CD4-positive, alpha-beta T cell treated with Interleukin-1 beta for 1 hour (primary cell): ENCODE measurements at places on chromosomes 6 and 20.

GRCh38 chr20:53382263-53382844 lies 211.3 kb downstream of the ZNF217 start:
- no peak for DNase-seq

GRCh38 chr6:4108561-4109093 lies 26.7 kb downstream of the ECI2 start:
- DNase-seq, result no peak

DNA sequence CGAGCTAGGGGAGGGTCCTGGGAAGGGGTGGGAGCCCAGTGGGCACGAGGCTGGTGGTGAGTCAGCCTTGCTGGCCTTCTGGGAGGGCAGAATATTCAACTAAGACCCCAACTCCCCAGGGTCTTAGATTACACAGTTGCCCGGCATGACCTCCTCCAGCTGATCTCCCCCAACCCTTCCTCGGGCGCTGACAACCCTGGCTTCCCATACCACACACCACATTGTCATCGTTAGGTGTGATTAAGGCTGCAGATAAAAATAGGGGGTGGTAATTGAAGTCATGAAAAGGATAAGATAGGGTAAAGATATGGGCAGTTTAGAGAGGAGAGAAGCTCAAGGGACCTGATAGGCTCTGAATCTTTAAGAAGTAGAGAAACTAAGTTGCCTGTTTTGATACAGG lies 10.5 kb downstream of the CDC40 start:
- no peak for DNase-seq

GRCh38 chr6:168060521-168060931 lies 18.5 kb downstream of the FRMD1 start:
- DNase-seq, result no peak

DNA sequence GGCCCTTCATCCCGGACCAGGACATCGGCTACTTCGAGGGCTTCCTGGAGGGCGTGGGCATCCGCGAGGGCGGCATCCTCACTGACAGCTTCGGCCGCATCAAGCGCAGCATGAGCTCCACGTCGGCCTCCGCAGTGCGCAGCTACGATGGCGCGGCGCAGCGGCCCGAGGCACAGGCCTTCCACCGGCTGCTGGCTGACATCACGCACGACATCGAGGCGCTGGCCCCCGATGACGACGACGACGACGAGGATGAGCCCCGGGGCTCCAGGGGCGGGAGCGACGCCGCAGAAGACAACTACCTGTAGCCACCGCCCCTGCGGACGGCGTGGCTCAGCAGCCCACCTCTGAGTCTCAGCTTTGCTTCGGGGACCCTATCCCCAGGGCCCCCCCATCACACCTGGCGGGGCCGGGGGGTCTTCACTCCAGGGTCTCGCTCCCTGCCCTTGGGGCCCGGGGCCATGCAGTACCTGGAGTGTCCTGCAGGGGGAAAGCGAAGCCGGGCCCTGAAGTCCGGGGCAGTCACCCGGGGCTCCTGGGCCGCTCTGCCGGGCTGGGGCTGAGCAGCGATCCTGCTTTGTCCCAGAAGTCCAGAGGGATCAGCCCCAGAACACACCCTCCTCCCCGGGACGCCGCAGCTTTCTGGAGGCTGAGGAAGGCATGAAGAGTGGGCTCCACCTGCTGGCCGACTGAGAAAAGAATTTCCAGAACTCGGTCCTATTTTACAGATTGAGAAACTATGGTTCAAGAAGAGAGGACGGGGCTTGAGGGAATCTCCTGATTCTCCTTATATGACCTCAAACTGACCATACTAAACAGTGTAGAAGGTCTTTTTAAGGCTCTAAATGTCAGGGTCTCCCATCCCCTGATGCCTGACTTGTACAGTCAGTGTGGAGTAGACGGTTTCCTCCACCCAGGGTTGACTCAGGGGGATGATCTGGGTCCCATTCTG lies 20.8 kb upstream of the HCK start:
- peak; percentile 52 for DNase-seq

- DNase-seq, result no peak
Observed at GRCh38 chr6:112923940-112924587, 576.9 kb downstream of the RFPL4B start.

- DNase-seq, result no peak
Observed at GRCh38 chr6:35681298-35681697, 7.4 kb downstream of the FKBP5 start.

DNA sequence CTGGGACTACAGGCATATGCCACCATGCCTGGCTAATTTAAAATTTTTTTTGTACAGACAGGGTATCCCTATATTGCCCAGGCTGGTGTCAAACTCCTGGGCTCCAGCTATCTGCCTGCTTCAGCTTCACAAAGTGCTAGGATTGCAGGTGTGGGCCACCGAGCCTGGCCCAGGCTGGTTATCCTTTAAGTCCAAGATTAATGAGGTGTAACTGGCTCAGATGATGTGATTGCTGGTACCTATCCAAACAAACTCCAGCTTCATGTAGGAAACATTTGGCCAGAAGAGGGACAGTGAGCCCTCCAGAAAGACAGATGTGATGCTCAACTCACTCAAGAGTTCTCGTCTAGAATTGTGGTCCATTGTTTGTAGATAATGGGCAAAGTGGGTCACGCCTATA lies 9.2 kb upstream of the ZNF318 start:
- no peak for DNase-seq

GRCh38 chr6:170186006-170186935 lies 104.6 kb downstream of the DLL1 start:
- DNase-seq, result no peak

DNA sequence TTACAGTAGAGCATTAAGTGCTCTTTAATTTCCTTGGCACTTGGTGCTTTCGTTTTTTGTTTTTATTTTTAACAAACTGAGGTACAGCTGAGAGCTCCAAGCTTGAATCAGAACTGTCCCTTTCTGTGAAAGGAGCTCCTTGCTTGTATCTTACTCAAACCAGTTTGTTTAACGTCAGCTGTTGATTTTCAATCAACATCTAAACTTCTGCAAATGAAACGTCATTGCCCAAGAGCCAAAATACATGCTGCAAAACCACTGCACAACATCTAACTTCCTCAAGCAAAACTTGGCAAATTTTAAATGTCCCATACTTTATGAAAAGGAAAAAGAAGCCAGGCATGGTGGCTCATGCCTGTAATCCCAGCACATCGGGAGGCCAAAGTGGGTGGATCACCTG lies 15.2 kb downstream of the VNN2 start:
- peak; percentile 3 for DNase-seq

DNA sequence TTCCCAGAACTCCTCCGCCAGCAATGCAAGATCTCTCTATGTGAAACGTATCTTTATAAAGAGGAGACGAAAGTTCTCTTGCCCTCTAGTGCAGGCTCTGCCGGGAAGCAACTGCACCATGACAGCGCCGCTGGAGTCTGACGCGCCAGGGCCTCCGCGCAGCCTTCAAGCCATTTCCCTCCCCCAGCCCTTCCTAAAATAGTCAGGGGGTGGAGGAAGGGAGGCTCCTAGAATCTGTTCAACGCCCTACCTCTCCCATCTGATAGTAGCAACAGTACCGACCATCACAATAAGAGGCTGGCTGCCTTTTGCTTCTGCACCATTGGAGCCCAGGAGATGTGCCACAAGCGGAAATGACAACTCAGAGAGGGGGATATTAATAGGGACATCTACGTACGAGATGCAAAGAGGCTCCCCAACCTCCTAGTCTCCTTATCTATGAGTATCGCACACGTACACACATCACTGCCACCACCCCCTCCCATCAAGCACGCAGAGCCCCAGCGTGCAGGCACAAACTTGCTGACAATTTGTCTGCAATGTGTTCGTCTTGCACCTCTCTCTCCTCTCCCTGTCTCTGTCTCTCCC lies 1.0 kb downstream of the SYNE1 start:
- no peak for DNase-seq

GRCh38 chr6:16777794-16778193 lies 16.5 kb upstream of the ATXN1 start:
- DNase-seq, result no peak

- no peak for DNase-seq
Observed at GRCh38 chr20:18739751-18740166, 73.8 kb upstream of the SCP2D1 start.
